ENCODE measurements at places on chromosomes 16 and 17.
A peak's percentile ranks its signal among the peaks of the same experiment; 100 is the strongest.

- DNase-seq: no peak
Measured at GRCh38 chr17:40341808-40342503, 22.6 kb downstream of the GJD3 start.

DNA sequence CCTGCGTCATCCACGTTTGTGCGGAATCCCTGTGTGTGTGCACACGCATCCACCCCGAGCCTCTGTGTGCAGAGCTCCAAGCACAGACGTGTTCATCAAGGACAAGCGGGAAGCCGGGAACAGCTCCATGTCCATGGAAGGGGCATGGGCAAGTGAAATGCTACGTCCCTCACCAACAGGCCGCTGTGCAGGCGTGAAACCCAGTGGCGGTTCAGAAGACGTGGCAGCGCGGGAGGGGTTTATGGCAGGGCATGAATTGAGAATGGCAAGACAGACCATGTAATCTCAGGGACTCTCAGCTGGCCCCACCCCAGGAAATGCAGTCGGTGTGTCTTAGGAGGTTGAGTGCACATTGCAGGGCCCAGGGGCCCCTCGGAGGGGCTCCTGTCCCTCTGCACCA is 52.7 kb downstream of the TBC1D16 start:
- no peak for DNase-seq

DNA sequence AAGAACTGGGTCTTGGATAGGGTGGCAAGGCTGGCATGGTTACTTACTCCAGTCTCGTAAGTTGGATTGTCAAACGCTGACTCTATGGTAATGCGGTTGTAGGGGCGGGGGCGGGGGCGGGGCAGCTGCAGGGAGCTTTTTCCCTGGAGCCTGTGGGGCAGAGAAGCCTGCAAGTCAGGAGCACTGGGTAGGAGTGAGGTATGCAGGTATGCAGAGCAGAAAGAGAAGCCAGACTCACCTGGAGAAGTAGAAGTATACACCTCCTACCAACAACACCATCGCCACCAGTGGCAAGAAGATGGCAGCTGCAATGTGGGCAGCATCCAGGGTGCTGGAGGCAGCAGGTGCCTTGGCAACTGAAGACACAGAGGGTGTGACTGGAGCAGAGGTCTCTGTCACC is 4.8 kb upstream of the PHF12 start:
- no peak for DNase-seq

DNA sequence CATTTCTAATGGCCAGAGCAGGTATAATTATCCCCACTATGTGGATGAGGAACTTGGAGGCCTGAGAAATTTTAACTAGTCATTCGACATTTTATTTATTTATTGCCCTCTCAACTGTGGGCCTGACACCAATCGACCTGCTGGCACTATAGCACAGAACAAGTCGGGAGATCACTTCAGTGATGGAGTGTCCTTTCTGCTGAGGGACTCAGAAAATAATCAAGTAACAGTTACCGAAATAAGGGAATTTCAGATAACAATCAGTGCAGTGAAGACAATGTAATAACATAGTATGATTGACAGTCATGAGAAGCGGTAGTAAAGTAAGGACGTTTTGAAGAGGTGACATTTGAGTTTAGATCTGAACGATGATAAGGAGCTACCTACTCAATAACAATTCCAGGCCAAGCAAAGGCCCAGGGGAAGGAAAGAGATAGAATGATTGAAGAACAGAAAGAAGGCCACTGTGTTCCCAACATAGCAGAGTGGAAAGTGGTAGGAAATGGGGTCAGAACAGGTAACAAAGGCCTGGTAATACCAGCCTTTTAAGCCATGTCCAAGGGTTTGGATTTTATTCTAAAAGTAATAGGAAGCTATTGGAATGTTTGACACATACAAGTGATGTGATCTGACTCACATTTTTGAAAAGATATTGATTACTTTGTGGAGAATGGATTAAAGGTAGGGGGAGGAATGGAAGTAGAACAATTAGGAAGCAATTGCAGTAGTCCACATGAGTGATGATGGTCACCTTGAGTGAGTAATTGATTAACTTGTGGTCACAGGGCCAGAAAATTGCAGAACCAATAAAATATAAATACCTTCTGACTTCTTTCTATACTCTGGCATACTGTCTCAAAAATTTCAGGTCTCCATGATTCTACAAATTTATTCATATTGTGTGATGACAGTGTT is 1.4 kb downstream of the STXBP4 start:
- DNase-seq: no peak

GRCh38 chr17:20988896-20989295 is 53.9 kb downstream of the USP22 start:
- DNase-seq: no peak

GRCh38 chr17:72366626-72367025 is 245.8 kb downstream of the SOX9 start:
- DNase-seq: no peak

DNA sequence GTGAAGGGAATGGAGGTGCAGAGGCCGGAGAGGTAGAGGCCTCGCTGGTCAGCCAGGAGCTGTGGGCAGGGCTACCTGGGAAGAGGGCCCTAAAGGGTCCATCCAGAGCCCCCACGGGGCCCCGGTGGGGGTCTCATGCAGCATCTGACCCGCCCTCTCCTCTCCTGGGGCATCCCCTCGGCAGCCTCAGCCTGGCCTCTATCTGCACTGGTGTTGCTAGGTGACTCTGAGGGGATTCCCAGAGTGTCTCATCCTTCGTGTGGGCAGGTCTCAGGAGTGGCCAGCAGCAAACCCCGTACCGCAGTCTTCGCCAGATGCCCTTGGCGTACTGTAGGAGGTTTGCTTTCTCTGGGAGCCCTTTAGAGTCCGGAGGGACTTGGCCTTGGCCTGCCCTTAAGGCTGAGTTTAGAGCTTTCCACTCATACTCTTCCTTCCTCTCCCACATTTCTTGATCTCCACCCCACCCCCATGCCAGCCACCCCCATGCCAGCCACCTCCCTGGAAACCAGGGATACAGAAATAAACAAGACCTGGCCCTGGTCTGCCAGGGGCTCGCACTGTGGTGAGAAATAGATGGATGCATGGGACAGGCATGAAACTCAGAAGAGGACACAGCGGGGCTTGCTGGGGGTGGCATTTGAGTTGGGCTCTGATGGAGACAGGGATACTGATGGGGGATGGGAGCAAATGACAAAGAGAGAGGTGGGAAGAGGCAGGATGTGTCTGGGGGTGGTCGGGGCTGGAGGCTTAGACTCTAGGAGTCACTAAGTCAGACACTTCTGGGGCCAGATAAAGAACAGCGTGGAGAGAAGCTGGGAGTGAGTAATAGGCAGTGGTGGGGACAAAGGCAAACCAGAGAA is 9.9 kb downstream of the SLC5A10 start:
- no peak for DNase-seq

- DNase-seq: no peak
Measured at GRCh38 chr16:84497418-84498222, 6.8 kb downstream of the MEAK7 start.

DNA sequence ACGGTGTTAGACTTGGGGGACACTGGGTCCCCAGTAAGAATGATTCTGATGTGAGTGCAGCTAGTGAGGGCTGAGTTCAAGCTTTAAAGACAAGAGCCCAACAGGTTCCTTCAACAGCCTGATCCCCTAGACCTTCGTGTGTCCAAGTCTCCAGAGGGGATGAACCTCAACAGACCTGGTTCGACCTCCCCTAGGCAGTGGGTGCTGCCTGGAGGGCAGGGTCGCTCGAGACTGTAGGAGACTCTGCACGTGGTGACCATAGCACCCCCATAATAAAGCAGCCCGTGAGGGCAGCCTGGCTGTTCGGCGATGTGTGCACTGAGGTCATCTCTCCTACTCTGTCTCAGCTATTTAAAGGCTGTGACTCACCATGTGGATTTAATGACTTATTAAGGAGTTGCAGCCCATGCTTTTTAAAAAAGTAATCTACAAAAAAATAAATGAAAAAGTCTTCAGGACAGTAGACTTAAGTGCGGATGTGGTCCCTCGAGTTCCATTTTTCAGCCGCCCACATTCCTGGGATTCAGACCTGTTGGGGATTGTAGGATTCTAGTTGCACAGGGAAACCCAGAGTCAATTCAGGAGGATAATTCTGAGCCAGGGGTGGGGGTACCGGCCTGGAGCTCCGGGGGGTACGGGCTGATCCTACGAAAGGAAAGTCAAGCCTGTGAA is 23.4 kb upstream of the METRNL start:
- no peak for DNase-seq

DNA sequence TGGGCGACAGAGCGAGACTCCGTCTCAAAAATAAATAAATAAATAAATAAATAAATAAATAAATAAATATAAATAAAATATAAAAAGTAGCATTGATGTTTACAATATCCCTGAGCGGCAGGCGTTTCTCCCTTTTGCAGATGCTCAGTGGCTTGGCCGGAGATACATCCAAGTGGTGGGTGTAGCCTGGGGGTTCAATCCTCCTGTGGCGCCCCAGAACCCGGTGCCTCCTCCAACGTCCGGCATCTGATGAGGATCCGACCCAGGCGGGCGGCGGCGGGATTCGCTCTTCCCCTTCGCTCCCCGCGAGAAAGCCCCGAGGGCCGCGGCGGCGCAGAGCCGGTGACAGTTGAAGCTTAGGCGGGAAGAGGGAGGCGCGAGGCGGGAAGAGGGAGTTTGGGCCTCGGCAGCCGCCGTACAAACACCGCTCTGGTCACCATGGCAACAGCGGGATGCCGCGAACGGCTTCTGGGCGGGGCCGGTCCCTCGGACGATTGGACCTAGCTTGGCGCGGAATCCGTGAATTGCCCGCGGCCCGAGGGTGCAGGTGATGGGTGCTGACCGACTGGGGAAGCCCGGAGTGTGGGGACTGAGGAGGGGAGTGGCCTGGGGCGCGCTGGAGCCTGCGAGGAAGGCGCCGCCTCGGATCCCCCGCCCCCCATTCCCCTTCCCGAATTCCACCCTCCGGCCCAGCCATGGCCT is 12.7 kb upstream of the ALDOA start:
- peak; percentile 39 for DNase-seq

- DNase-seq: peak; percentile 32
Measured at GRCh38 chr17:75914643-75915267, 10.1 kb upstream of the MRPL38 start.

DNA sequence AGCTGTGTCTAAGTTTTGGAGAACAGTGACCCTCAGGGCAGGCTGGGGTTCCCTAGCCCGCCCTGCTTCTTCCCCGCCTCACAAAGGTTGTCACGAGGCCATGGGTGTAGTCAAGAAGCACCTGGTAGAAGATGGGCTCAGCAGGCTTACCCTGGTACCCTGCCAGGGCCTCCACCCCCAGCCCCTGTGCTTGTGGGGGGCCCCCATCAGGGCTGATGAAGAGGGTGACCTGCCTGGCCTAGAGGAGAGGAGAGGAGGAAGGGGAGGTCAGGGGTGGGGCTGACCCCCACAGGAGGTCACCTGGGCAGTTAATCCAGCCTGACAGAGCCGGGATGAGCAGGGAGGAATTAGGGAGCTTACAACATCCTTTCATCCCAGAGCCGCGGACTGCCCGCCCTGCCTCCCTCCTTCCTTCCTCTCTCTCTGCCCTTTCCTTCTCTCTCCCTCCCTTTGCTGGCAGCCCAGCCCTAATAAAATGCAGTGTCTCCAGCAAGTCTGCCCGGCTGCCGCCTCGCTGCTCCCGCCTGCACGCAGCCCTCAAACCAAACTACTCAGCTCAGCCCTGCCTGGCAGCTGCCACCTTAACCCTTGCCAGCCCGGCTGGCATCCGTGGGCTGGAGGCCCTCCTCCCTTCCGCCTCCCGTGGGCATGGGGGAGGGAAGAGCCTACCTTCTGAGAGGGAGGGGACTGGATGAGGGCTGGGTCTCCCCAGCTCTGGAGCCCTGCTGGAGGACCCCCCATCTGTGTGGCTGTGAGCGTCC is 7.2 kb downstream of the DLX3 start:
- DNase-seq: peak; percentile 14

- DNase-seq: no peak
Measured at GRCh38 chr16:87489434-87490045, 3.3 kb downstream of the ZCCHC14 start.

- DNase-seq: peak; percentile 17
Measured at GRCh38 chr17:2347805-2348685, 10.7 kb downstream of the SGSM2 start.

DNA sequence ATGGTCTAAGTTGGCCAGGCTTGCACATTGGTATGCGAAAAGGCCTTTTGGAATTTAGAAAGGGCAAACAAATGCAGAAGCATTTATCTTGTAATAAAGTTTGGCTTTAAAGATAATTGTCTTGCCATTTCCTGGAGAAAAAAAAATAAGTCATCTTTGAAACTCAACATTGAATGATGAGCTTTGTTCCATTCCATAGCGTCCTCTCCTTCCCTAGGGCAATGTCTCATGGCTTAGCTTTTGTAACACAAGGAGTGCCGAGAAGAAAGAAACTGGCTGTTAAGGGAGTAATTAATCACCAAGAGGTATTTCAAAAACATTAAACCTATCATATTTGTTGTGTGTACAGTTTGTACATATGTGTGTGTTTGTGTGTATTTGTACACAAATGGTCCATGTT is 372.3 kb downstream of the NPIPA8 start:
- DNase-seq: no peak
